ENCODE measurements at places on chromosomes 5 and 9.

GRCh38 chr5:69090158-69090557, 3.7 kb upstream of the SLC30A5 start:
- DNase-seq: no peak

GRCh38 chr5:103391659-103392058, 133.1 kb downstream of the MACIR start:
- no peak for DNase-seq

GRCh38 chr5:171952021-171952420, 54.4 kb downstream of the FBXW11 start:
- DNase-seq: no peak

DNA sequence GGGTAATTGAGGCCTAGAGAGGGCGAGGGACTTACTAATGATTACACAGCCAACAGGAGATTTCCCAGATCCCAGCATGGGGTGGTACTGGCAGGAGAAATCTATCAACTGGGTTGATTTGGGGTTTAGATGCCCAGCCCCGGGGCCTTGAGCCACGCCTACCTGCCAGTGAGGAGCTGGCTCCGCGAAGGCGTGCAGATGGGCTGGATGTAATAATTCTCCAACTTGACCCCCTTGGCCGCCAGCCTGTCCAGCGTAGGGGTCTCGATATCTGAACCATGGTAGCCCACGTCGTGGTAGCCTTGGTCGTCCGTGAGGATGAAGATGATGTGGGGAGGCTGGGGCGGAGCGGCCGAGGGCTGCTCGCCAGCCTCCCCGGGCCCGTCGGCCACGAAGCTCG, 804 bp downstream of the ARSI start:
- no peak for DNase-seq

DNA sequence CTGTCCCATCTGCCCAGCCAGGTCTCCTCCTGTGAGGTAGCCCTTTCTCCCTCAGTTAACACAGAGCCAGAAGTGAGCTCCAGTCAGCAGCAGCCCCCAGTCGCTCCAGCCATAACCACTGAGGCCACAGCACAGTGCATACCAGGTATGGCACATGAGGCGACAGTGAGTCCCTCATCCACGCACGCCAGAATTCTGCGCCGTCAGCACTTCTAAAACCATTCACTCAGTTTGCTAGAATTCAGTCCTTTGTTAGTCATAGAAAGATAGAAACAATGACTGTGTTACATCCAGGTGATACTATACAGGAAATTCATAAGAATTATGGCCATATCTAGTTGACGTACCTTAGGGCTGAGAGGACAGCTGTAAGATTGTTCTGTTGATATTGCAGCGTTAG, 88.5 kb downstream of the KIAA1958 start:
- no peak for DNase-seq

DNA sequence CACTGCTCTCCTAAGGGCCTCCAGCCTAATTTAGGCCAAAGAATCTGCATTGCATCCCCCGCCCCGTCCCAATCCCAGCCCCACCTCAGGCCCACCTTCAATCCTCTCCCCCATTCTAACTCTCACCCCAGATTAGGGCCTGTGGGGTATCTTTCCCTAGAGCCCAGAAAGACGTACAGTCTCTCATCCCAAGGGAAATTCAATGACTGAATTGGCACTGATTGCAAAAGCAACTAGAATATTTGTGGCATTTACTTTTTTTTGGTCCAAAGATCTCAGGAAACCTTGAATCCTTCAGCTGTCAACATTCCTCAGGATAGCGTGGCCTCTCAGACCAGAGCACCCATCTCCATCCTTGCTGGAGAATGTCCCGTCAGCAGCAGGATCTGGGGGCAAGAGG, 30.6 kb downstream of the TRMO start:
- no peak for DNase-seq

GRCh38 chr5:88304356-88304755, 35.7 kb upstream of the TMEM161B start:
- DNase-seq: no peak

- DNase-seq: no peak
Measured at GRCh38 chr5:84237126-84237525, 147.6 kb downstream of the EDIL3 start.

- no peak for DNase-seq
Measured at GRCh38 chr9:127053057-127053821, 69.2 kb downstream of the ANGPTL2 start.

DNA sequence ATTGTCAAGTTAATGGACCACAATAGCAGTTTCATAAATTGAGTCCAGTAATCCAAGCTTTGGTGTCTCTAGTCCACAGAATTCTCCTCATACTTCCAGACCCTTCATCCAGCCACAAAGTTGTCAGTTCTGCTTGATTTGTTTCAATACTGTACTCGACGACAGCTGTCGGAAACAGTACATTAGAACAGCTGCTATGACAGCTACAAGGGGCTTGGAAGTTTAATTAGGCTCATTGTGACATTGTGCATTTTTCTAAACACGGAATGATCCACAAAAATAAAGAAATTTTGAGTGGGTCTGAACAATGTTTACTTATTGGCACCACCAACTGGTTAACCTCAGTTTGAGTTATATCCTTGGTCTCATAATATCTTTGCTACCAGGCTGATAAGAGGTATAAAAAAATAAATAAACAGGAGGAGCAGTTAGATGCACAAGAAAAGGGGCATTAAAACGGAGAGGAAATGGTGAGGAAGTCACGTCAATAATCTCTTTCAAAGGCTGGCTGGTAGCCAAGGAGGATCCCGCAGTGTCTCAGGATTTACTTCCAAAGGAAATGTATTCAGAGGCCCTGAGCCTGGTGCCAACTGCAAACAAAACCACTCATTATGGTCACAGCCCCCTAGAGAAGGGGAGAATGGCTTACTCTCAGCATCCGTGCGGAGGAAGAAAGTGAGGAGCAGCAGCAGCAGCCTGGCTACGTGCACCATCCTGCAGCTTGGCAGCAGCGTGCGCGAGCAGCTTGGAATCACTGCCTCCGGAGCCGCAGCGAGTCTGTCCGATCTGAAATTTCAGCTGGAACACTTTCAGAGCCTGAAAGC, 933.8 kb upstream of the DMAC1 start:
- DNase-seq: no peak

DNA sequence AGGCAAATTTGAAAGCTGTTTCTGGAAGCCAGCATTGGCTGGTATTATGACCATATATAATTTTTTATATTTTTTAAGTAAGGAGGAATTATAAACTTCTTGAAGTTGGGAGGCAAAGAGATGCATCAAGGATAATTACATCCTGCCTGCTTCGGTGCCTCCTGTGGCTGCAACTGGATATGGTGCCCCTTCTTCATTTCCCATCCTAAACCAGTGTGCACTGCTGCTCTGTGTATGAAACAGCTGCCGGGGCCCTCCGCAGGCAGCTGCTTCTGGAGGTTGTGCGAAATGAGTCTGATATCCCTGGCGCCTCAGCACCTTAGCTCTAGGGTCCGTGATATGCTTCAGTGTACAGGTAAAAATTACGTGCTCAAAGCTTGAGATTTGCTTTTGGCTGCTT, 304.2 kb downstream of the ENC1 start:
- DNase-seq: no peak

- no peak for DNase-seq
Measured at GRCh38 chr5:109049565-109049964, 301.9 kb downstream of the FER start.

- no peak for DNase-seq
Measured at GRCh38 chr9:128047231-128047630, 19.9 kb downstream of the NAIF1 start.

GRCh38 chr5:110900829-110901228, 162.0 kb downstream of the SLC25A46 start:
- DNase-seq: no peak

DNA sequence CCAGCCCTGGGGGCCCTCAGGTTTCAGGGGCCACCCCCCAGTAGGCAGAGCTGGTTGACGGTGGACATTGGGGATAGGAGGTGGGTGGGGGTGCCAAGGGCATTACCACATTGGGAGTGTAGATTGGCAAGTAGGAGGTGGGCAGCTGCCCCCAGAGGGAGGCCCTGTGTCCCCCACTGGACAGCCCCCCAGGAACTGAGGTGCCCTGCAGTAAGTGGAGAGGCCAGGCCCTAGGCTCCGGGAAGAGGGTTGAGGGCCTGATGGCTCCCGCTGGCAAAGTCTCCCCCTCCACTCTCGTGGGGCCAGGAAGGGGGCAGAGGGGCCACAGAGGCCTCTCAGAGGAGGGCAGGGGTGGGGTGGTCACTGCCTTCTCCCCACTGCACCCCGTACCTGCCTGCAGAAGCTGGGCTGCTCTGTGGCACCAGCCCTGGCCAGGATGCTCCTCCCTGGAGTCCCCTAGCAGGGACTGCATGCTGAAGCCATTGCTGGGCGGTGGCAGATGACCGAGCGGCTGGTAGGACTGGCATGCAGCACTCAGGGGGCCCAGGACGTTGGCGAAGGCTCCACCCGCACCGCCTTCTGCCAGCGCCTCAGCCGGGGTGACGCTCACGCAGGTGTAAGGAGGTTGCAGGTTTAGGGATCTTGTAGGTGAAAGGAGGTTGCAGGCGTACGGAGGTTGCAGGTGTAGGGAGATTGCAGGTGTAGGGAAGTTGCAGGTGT, 89.6 kb upstream of the CACNA1B start:
- no peak for DNase-seq

- DNase-seq: peak; percentile 48
Measured at GRCh38 chr9:89597711-89598362, 7.0 kb upstream of the GADD45G start.

DNA sequence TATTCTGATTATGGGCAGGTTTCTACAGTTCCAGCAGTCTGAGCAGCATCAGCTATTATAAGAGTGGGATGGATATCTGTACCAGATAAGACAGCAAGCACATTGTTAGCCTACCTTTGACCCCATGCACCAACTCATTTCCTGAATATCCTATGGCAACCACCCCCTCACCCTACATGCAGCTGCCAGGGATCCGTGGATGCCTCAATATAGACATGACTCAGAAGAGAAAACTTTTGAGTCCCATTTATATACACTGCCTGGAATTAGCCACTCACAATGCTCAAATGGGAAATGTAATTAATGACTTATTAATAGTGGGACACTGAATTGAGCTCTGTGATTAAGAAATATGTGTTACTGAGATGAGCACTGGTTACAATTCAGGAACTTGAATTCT, 124.4 kb downstream of the SSBP2 start:
- no peak for DNase-seq

GRCh38 chr5:145943674-145944121, 7.3 kb downstream of the SH3RF2 start:
- no peak for DNase-seq
